ENCODE measurements at places on chromosomes 6 and 20.

DNA sequence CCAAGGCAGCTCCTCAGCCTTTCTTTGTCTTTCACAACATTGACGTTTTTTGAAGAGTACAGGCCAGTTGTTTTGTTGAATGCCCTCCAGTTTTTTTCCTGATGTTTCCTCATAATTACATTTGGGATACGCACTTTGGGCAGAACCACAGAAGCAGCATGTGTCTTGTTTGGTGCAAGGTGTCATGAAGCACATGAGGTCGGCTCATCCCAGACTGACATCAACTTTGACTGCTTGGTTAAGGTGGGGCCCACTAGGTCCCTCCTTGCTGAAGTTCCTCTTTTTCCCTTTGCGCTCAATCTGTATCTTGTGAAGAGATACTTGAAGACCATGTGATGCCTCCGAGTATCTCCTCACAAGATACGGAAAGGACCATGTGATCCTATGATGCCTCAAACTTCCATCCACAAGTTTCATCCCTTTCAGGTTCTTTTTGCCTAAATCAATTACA lies 10.5 kb downstream of the SNAI1 start:
- DNase-seq, result no peak

GRCh38 chr20:55151171-55151570 lies 675.8 kb downstream of the DOK5 start:
- no peak for DNase-seq

GRCh38 chr6:151390851-151391470 lies 398 bp downstream of the ZBTB2 start:
- DNase-seq, result no peak

- DNase-seq, result no peak
Measured at GRCh38 chr6:31567531-31568370, 4.3 kb upstream of the LTA start.

DNA sequence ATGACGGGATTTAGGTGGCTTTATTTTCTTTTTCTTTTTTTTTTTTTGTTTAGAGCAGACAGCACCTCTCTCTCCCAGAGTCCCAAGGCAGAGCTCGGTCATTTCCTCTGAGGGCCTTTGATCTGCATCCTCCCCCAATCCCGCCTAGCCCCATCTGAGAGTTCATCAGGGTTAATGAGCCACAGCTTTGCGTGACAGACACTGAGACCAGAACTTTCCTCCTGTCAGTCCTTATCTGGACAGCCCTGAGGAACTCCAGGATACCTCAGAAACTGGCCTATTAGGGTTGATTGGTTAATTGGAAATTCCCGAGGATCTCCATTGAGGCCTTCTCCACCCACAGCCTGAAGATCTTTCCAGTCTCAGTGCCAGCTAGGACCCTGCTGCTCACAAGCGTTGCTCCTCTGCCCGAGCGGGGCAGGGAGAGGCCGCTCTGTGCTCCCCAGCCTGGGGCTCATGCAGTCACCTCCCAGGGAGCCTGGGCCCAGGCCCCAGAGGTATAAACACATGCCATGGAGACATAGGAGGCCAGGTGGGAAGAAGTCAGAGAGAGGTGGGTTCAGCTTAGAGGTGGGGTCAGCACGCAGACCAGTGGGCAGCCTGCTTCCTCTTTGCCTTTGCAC lies 1.4 kb upstream of the LRRN4 start:
- no peak for DNase-seq

- no peak for DNase-seq
Measured at GRCh38 chr6:167755461-167755860, 71.2 kb upstream of the AFDN start.

GRCh38 chr6:13357551-13358075 lies 29.3 kb upstream of the TBC1D7 start:
- no peak for DNase-seq

GRCh38 chr20:5910186-5910585 lies 40.1 kb downstream of the TRMT6 start:
- no peak for DNase-seq

DNA sequence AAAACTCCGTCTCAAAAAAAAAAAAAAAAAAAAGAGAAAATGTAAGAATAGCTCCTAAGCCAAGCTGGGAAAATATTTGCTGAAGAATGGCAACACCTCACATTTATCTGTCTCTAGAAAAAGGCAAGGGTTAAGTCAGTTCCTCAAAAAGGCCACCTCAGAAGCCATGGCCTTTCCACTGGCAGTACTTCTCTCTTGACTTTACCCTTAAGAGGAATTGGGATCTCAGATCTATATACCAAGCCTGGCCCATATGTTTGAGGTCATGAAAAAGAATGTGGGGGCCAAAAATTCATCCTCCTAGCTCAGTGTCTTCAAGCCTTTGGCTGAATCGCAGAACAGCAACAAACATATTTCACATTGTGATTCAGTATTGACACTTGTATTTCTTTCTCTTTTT lies 10.9 kb upstream of the NCOA3 start:
- no peak for DNase-seq

GRCh38 chr20:9294041-9294440 lies 220.3 kb upstream of the LAMP5 start:
- DNase-seq, result no peak

DNA sequence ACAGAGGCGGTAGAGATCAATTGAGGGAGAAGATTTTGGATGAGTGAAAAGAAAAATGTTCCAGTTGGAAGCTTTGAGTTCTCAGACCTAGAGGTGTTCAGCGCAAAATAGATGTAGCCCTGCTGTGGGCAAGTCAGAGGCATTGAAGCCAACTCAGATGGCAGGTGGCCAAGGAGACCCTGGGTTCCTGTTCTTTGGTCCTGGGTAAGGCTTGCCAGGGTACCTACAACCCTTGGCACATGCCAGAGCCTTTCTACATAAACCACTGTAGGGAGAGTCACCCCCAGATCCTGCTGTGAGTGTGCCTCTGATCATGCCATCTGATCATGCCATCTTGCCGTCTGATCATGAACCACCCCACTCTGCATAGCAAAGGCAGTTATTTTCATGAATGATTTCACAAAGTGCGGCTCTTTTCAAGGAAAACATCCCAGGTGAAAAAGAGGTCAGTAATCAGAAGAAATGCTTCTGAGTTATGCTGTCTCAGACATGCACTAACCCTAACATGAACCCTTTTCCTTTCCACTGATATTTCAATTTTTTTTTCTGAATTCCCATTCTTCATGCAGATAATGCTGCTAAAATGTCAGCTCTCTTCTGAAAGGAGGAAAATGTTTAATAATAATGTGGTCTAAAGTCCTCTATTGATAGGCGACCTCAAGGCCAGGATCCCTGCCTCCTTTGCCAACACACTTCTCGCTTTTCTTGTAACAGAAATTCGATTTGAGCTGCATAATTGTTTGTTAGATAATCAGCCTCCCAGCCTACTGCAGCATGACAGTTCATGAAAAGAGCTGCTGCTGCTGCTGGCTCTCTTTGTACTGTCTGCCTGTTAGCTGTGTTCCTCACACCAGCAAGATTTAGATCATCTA lies 153.6 kb downstream of the MTHFD1L start:
- DNase-seq, result no peak

DNA sequence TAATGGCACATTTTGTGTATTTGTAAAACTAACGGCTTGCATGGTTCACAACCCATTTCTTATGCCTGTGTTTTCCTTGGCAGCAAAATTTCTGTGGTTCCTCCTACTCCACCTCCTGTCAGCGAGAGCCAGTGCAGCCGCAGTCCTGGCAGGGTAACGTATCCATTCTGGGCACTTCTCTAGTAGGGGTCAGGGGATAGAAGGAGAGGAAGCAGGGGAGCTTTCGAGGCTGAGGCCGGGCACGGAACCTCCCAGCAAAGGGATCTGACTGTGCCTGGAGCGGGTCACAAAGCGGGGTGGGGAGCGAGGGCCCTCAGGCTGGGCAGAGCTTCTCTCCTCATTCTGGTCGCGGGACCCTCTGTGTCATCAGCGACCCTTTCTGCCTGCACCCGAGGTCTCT lies 58.4 kb downstream of the SYTL3 start:
- DNase-seq, result no peak

Measured in NCI-H1436 treated with DMSO at 0.1 percent for 48 hours (cell line).